ENCODE measurements at places on chromosomes 1 and 21.

GRCh38 chr1:211133393-211133835 lies 534 bp downstream of the KCNH1 start:
- peak; percentile 44 for DNase-seq

- no peak for DNase-seq
Observed at GRCh38 chr1:173364827-173365226, 112.3 kb upstream of the PRDX6 start.

DNA sequence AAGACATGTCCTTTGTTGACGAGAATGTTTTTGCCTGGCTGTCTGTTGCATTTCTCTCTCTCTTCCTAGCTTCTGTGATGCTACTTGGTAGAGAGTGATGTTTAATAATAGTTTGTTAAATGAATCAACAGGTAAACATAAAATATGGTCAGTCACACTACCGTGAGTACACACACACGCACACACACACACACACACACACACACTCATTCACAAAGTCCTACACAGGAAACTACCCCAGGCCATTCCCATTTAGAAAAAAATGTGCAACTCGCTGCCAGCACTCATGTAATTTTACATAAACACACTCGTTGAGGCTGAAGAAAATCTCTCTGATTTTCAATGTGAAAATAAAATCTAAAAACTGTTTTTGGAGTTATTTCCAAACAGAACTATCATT lies 38.7 kb downstream of the RUNX1 start:
- no peak for DNase-seq

- DNase-seq = no peak
Observed at GRCh38 chr1:56461158-56462127, 117.9 kb downstream of the PLPP3 start.

DNA sequence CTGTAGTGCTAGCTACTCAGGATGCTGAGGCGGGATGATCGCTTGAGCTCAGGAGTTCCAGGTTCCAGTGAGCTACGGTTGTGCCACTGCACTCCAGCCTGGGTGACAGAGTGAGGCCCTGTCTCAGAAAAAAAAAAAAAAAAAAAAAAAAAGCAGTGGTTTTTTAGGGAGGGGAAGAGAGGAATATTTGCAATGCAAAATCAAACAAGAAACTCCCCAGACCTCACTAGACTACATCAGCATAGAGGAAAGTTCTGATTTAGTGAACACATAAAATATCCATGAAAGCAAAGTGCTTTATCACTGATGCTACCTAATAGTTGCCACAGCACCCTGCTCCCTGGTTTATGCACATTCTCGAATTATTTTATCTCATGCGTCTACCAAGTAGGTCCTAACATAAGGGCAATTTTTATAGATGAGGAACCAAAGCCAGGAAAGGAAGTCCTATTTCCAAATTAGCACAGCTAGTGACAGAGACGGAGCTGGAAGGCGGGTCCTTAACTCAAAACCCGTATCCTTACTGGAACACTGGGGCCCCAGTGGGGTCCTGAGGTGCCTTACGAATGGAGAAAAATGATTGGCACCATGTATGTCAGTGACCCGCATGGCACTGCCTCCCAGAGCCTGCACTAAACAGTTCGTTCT lies 50.7 kb upstream of the GPR157 start:
- no peak for DNase-seq

DNA sequence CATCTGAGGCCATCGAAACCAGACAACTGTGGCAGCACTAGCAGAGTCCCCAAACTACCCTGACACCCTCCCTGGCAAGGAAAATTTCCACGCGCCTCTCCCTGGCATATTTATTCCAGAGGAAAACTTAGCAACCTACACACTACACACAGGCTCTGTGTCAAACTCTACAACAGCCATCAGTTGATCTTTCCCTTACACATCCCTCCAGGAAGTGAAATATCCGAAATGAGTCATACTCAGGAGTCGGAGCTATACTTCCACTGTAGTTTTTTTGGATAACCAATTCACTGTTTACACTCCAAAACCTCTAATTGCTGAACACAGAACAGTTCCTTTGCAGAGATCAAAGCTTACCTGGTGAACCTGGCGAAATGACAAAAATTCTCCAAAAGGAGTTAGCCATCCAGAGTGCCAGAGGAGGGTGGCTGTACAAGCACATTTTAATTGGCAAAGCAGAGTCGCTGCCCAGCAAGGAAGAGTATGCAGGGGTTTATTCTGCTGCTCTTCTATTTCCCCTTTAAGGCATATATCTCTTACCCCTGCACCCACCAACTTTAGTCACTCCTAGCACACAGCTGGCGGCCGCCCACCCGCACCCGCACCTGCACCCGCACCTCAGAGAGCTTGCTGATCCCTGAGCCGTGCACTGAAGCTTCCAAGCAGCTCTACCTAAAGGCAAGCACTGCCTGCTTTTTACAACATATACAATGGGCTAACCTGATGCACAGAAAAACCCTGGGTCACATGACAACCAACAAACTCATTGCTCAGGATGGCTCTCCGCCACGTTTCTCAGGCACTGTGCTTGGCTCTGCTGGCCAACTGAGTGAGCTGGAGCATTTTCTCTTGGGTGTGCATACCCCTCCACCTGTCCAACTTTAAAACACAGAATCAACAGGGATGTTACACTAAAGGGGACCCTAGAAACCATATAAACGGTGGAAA lies 54.9 kb downstream of the CAPZB start:
- no peak for DNase-seq

DNA sequence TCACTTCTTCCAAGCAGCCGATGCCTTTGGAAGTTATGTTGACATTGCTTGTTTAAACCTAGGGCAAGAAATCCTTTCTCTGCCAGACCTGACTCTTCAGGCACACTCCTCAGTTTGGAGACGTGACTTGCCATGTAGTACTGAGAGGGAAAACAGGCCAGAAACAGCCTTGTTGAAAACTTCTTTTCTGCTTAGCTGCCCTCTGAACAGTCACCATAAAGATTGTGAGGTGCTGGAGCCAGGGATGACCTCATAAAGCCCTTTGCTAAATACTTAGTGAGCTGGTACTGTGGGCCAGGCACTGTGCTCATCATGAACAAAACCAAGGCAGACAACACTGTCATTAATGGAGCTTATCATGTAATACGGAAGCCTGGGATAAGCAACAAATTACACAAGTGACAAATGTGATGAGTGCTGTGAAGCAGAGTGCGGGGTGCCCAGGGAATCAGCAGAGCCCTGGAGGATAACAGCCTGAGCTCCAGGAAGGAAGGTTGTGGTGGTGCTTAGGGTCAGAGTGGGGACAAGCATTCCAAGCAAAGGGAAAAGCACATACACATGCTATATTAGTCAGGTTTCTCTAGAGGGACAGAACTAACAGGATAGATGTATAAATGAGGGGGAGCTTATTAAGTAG lies 42.4 kb downstream of the MTARC1 start:
- no peak for DNase-seq

DNA sequence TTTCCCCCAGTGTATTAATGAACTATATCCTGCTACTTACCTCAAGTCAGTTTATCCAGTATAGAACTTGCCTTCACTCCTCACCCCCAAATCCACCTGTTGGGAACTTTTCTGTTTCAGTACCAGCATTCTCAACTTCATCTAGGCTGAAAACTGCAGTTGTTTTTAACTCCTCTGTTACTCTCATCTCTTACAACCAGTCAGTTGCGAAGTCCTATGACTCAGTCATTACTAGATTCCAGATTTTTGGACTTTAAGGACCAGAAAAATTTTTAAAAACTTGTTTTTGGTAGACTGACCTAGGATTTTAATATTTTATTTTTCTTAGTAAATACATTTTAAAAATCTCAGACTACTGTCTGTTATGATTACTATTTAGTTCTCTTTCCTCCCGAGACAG lies 8.1 kb downstream of the GNAI3 start:
- no peak for DNase-seq

GRCh38 chr1:100670083-100670482 lies 49.5 kb upstream of the VCAM1 start:
- no peak for DNase-seq

DNA sequence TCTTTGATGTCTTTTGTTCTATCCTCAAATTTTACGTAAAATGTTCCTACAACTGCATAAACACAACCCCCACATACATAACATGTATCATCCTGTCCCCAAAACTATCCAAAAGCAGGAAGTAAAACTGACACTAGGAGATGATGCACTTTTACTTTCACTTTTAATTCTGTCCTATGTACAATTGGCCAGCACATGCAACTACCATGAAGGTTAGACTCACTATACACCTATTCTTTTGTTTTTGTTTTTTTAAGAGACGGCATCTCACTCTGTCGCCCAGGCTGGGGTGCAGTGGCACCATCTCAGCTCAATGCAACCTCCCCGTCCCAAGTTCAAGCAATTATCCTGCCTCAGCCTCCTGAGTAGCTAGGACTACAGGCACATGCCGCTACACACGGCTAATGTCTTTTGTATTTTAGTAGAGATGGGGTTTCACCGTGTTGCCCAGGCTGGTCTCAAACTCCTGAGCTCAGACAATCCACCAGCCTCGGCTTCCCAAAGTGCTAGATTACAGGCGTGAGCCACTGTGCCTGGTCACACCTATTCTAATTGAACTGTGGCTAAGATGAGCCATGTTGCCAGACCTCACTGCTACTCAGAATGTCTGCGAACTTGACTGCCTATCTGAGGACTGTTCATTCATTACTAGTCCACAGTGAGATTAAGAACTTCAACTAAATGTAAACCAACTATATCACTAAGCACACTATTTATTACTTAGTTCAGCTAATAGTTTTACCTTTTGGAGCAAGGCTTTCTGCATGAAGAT lies 48.0 kb downstream of the TOR3A start:
- no peak for DNase-seq

DNA sequence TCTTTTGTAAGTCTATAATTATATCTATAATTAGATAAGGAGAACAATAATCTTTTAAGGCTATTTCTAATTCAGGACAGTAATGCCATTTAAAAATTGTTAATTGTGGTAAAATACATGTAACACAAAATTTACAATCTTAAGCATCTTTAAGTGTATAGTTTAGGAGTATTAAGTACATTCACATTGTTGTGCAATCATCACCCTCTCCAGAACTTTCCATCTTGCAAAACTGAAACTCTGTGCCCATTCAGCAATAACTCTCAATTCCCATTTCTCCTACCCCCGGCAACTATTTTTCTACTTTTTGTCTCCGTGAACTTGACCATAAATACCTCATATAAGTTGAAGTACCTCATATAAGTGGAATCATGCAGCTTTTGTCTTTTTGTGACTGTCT lies 93.9 kb upstream of the KCNA3 start:
- no peak for DNase-seq

DNA sequence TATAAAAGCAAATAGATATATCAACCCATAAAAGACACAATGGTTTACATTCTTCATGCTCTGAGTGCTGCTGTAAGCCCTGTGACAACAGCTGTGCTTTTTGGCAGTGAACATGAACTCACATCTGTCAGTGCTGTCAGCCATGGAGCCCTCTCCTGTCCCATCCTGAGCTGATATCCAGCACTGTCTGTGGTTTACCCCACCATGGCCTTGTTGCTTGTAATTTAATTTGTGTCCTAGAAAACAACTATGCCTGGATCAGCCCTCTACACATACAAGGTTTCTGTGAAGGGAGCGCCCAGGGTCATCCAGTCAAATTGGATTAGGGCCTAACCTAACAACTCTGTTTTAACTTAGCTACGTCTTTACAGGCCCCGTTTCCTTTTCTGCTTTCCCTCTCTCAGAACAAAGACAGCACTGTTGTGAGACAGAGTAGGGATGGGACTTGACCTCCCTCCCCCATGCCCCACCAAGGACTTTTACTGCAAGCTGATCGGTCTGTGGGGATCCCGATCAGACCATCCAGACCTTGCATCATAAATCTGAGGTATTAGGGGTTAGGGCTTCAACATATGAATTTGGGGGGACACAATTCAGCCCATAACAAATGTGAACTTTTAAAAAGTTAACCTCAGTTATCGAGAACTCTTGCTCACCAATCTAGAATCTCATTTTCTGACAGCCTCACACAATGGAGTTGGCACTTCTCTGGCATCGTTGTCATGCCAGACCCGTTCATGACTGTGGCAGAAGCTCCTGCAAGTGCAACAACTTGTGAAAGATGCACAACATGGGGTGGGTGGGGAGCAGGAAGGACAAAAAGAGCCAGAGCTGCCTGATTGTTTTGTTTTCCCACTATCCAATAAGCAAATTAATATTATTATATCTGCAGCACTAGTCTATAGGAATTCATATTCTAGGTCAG lies 16.4 kb upstream of the SLC44A3 start:
- peak; percentile 30 for DNase-seq

- no peak for DNase-seq
Observed at GRCh38 chr1:184716158-184716557, 38.5 kb downstream of the EDEM3 start.

GRCh38 chr1:2530513-2531361 lies 674 bp upstream of the HES5 start:
- DNase-seq = no peak

Data from occipital lobe (tissue), 3 donors.